ENCODE measurements at places on chromosomes 5 and 9.

GRCh38 chr5:158559643-158560042, 540.1 kb downstream of the EBF1 start:
- DNase-seq: no peak

DNA sequence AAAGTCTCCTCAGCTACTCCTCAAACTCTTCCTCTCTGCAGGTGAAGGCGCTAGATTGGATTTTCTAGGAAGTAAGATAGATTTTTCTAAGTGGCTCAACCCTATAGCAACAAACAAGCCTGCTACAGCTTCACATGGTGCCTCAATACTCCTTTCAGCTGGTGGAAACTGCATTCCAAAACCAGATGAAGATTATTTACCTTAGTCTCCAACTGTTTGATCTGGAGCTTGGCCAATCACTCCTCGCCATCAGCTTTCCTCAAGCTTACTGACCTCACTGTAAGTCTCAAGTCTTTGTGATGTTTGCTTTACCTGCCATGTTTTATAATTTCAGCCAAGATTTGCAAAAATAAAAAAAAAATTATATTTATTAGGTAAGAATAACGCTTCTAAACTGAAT, 622.4 kb downstream of the CHSY3 start:
- DNase-seq: no peak

GRCh38 chr9:72872718-72873117, 80.1 kb downstream of the ALDH1A1 start:
- DNase-seq: no peak

GRCh38 chr9:109455391-109455790, 42.7 kb downstream of the PTPN3 start:
- DNase-seq: no peak

- DNase-seq: no peak
Observed at GRCh38 chr5:165130656-165131055, 1625.2 kb downstream of the MAT2B start.

- DNase-seq: no peak
Observed at GRCh38 chr5:95281226-95281625, 3.7 kb downstream of the MCTP1 start.

- no peak for DNase-seq
Observed at GRCh38 chr5:174559566-174560090, 164.8 kb upstream of the MSX2 start.

- no peak for DNase-seq
Observed at GRCh38 chr9:91240596-91241165, 121.0 kb downstream of the AUH start.

DNA sequence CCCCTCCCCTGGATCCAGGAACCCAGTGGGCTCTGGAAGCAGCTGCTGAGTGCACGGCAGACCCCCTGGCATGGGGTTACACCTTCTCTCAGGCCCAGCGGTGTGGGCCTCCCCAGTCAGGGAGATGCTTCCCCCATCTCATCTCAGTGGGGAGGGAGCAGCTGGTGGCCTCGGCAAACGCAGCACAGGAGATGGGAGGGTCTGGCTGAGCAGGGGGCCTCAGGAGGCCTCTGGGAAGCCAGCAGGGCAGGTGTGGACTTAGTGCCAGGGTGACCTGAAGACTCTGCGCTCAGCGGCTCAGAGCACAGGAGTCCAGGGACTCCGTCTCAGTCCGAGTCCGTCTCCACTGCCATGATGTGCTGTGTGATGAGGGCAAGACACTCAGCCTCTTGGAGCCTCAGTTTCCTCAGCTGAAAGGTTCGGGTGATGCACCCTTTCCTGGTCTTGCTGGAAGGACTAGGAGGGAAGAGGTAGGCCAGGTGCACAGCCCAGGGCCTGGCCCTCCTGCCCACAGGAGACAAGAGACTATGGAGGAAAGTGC, 100.6 kb downstream of the GTF3C4 start:
- no peak for DNase-seq

DNA sequence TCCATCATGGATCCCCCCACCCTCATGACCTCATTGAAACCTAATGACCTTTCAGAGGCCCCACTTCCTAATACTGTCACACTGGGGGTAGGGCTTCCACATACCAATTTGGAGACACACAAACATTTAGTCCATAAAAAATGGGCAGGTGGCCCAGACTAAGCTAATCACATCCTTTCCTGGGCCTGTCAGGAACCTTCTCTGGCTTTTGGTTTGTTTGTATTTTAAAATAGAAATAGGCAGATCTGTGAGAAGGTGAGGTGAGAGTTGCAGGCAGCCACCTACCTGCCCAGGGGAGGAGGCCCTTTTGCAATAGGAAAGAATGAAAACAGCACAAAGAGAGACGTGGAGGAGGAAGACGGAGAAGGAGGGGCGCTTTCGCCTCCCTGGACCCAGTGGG, 90.2 kb upstream of the BOD1 start:
- DNase-seq: no peak

GRCh38 chr9:35338086-35338485, 151.8 kb upstream of the RUSC2 start:
- DNase-seq: no peak

DNA sequence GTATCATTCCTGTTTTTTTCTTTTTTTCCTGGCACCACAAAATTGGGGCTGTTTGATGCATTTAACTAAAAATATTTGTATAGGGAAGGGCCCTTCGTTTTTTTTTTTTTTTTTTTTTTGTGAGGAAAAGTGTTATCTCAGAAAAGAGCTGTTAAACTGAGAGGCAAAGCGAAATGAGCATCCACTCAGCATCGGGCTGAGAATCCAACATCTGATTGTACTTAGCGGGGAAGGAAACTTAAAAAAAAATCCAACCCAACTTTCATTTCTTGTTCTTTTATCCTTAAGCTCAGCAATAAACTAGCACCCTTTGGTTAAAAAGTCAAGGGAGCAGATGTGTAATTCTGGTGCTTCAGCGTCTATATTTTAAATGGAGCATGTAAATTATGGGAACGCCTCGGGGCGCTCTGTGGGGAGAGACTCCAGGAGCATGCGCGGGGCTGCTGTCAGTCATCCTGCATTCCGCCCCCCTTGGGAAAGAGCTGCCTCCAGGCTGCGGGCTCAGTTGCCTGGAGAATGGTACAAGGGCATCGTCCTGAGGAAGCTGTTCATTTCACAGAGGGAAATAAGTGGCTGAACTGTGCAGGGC, 33.3 kb downstream of the DMRT2 start:
- DNase-seq: peak; percentile 23

- DNase-seq: no peak
Observed at GRCh38 chr5:62569470-62569869, 9.1 kb upstream of the LRRC70 start.

DNA sequence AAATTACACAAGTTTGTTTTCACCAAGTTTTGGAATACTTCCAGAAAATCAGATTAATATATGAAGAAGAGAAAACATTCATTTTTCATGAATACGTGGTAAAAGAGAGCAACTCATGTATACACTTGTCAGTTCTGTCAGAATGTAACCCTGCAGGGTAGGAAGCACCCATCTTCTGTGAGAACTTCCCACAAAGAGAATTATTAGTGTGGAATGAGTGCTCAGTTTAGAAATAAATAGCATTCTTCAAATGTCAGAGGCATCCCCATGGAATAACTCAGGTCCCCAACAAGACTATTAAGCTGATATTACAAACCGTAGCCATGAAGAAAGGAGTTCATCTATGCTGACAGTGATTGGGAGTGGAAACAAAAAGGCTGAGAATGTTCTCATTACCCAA, 45.2 kb downstream of the EPB41L4A start:
- DNase-seq: no peak

GRCh38 chr5:157801-158200, 33.5 kb upstream of the LRRC14B start:
- no peak for DNase-seq

GRCh38 chr5:36724467-36725332, 118.3 kb downstream of the SLC1A3 start:
- peak; percentile 16 for DNase-seq

DNA sequence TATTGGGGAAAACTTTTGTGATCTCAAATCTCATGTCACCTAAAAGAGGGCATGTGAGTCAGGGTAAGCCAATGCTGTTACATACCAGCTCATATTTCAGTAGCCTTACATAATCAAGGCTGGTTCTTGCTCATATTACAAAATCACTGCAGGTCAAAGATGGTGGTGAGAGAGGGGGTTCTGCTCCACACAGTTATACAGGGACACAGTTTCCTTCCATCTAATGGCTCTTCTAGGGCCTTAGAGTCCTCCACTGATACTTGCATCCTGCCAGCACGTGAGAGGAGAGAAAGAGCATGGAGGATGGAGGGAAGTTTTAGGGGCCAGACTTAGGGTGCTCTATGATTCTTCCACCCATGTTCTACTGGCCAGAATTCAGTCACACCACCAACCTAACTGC, 130.0 kb downstream of the LIFR start:
- DNase-seq: no peak

DNA sequence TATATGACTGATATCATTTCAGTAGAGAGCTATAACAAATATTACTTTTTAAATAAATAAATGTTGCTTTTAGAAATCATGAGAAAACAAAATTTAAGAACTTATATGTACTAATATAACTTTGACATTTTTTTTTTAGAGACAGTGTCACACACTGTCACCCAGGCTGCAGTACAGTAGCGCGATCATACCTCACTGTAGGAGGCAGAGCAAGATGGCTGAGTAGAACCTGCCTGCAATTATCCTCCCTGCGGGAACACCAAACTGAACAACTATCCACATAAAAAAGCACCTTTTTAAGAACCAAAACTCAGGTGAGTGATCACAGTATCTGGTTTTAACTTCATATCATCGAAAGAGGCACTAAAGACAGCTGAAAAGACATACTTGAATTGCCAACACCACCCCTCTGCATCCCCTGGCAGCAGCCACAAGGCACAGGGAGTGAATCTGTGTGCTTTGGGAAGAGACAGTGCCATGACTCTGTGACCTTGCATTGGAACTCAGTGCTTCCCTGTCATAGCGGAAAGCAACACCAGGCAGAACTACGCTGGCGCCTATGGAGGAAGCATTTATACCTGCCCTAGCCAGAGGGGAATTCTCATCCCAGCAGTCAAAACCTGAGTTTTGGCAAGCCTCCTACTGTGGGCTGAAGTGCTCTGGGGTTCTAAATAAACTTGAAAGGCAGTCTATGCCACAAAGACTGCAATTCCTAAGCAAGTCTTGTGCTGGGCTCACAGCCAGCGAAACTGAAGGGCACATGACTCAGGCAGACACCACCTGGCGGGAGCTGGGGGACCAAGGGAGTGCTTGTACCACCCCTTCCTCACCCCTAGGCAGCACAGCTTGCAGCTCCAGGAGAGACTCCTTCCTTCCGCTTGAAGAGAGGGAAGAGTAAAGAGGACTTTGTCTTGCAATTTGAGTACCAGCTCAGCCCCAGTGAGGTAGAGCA, 142.7 kb downstream of the FBXL17 start:
- no peak for DNase-seq

DNA sequence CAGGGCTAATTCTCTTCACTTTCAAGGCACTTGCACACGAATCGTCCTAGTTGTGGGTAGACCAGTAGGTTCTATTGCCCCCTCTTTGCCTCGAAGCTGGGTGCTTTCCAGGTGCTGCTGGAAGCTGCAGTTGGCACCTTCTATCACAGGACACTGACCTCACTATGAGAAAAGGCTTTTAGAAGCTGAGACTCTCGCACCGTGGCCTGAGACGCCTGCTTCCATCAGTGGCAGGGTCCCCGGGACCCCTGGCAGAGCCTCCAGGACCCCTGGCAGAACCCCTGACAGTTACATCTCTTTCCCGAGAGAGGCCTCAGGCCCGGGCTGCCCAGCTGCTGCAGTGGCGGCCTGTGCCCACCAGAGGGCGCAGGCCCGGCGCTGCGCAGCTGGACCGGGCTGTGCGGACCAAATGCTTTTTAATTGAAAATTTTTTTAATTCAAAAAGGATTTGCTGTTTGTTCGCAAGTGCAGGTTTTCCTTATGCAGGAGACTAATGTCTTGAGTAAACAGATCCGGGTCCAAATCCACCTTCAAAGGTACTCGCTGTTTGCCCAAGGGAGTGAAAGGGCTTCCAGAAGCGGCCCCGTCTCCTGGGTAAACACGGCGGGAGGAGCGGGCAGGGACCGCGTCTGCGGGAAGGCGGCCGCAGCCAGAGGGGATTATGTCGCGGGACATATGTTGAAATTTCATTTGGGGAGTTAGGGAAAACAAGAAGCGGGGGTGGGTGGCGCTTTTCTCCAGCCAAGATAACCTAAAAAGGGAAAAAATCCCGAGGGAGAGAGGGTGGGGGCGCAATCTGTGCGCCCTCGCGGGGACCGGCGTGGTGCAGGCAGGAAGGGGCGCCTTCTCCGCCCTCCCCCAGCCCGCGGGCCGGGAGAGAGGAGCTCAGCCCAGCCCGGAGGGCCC, 114.5 kb upstream of the LMX1B start:
- DNase-seq: no peak

- no peak for DNase-seq
Observed at GRCh38 chr5:123278284-123278683, 144.9 kb downstream of the CEP120 start.

- DNase-seq: no peak
Observed at GRCh38 chr5:158478139-158478538, 619.2 kb upstream of the CLINT1 start.

DNA sequence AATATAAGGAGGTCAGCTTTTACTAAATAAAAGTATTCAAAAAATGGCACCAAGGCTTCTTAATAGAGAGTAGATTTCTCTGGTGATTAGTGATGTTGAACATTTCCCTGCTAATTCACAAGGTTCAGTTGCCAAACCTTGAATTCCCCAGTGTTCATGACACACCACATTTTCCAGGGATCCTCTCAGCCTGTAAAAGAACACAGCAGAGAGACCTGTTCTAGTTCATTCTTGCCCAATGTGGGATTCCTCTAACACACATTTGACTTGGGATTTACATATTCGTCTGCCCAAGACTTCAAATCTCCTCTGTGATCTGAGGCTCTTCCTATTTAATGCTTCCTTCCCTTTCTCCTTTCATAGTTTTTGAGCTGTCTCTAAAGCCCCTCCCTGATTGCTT, 273.2 kb upstream of the CDH9 start:
- no peak for DNase-seq

DNA sequence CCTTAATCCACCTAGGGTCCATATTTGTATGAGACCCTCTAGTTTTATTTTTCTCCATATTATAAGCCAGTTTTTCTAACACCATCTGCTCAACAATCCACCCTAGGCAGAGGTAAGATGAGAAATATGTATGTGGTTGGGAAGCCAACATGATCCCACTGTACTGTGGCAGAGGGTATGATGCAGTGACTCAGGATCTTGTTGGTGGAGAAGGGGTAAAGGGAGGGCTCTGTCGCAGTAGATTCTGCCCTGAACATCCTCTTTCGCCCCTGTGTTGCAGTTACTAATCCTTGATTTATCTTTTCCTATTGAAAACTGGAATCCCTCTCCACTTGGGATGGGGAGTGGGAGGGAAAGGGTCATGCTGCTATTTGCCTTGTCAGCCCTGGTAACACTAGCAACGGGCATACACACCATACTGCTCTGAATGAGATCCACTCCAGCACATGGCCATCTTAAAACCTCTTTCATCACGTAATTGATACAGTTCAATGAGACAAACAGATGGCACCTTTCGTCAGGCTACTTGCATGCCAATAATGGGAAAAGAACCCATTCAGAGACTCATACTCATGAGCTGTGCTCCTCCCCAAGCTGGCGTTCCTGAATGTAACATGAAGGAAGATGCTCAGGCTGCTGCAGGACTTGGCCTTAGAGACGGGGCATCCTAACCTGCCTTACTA, 63.0 kb downstream of the ADAMTS12 start:
- DNase-seq: no peak

- DNase-seq: no peak
Observed at GRCh38 chr5:5116956-5117355, 23.2 kb upstream of the ADAMTS16 start.
